ENCODE measurements at places on chromosomes 4 and X.

GRCh38 chrX:55754861-55755294 lies 37.3 kb downstream of the RRAGB start:
- peak; percentile 48 for DNase-seq

DNA sequence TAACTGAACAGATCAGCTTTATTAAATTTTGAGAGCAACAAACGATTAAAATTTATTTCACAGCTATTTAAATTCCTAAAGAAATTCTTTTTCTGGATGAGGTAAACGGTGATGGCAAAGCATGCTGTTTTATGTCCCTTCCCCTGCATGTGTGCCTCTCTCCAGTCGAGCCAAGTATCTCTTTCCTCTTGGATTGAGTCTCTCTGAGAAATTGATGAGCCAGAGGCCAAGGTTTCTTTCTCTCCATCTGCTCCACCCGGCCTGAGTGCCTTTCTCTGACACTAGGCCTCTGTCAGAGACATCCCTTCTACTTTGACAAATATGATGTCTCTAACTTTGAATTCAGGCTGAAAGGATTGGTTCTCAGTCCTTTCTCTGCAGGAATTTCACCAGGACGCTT lies 42.6 kb upstream of the PARM1 start:
- DNase-seq = no peak

GRCh38 chr4:99029852-99030251 lies 34.3 kb downstream of the METAP1 start:
- DNase-seq = no peak

DNA sequence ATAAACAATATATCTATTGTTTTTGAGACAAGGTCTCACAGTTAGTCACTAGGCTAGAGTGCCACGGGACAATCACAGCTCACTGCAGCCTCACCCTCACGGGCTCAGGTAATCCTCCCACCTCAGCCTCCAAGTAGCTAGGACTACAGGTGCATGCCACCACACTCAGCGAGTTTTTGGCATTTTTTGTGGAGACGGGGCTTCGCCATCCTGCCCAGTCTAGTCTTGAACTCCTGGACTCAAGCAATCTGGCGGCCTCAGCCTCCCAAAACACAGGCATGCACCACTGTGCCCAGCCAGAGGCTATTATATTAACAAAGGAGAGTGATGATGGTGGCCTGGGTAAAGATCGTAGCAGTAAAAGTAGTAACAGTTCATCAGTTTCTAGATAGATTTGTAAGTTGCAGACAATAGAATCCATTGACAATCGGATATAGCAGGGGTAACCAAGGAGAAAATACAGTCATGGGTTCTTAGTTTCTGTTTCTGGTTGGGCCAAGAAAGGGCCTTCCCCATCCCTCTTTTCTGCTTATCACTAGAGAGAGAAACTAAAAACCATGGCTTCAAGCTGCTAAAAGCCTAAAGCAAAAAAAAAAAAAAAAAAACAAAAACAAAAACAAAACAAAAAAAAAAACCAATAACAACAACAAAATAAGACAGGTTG lies 60.6 kb downstream of the ANXA10 start:
- DNase-seq = no peak

- DNase-seq = peak; percentile 77
Measured at GRCh38 chr4:156547439-156547838, 424.2 kb downstream of the PDGFC start.

DNA sequence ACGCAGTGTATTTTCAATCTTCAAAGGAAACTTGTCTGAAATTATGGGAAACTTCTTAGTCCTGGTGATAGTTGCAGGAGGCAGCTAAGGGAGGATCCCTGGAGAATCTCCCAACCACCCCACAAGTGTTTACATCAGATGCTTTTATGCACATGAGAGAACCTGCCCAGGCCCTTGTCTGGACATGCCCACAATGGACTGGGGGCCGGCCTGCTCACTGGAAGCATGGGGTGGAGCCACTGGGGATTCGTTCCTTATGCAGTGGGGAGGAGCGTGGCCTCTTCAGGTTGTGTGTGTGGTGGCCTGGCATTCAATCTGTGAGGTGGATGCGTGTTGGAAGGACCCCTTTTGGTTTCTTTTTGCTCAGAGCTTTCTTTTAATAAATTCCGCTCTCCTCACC lies 398.7 kb upstream of the PPP1R2C start:
- DNase-seq = peak; percentile 31

GRCh38 chrX:32673193-32673592 lies 538.2 kb downstream of the DMD start:
- peak; percentile 16 for DNase-seq

DNA sequence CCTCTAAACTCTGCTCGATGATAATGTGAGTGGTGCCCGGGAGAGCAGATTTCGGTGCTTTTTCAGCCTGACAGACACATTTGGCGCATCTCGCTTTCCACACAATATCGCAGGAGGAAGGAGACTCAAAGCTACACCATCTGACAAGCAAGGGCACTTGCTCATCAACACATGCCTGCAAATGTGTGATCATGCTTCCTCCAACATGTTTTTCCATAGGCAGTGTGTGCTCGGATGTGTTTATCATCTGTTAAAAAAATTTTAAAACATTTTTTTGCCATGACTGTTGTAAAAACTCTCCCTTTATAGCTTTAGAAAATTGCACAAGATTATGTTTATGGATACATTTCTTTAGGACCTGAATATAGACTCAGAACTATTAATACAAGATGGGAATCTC lies 170.3 kb upstream of the PUDP start:
- DNase-seq = no peak
